Esophagus squamous epithelium (tissue), 5 donors: ENCODE measurements at places on chromosomes 1 and 21.

- DNase-seq = no peak
Measured at GRCh38 chr1:100458661-100459357, 79.1 kb upstream of the GPR88 start.

GRCh38 chr1:61993331-61993961 is 201.2 kb upstream of the L1TD1 start:
- DNase-seq = no peak

DNA sequence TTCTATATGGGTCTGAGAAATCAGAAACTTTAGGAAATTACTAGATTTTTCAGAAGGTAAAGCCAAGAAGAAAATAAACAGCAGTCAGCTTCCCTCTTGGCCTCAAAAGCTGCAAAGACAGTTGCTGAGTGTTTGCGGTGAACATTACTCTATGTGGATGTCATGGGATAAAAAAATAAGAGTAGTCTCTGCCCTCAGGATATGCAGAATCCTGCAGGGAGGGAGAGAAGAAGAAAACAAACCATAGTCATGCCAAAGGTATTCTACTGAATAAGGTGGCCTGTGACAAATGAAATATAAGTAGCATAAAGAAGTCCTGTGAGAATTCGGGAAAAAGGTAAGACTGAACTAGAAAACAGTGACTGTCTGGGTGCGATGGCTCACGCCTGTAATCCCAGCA is 19.0 kb downstream of the YARS1 start:
- DNase-seq = no peak

DNA sequence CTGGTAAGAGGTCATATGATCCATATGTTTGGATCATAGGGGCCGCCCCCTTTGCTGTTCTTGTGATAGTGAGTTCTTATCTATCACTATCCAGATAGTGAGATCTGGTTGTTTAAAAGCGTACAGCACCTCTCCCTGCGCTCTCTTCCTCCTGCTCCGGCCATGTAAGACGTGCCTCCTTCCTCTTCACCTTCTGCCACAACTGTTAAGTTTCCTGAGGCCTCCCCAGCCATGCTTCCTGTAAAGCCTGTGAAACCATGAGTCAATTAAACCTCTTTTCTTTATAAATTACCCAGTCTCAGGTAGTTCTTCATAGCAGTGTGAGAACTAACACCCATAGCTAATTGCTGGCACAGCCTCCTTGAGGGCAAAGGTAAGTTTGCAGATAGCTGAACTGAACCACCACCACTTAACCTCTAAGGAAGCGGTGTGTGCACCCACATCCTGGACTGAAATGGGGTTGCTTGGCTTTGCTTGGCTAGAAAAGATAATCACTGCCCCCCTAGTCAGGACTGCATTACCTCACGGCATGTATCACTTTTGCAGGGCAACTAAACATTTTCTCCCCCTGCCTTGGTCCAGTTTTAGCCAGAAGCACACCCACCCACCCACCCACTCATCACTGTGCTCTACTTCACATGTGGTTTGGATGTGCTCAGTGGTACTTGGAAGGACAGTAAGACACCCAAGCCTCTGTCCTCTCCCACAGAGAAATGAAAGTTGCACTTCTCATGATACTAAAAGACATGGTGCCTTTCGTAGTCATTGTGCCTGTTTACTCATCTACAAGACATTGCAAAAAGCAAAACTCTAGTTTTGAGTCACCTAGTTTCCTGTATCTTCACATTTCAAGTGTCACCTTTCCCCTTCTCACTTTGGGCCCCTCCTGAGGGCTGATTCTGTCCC is 23.1 kb upstream of the PTAFR start:
- no peak for DNase-seq

DNA sequence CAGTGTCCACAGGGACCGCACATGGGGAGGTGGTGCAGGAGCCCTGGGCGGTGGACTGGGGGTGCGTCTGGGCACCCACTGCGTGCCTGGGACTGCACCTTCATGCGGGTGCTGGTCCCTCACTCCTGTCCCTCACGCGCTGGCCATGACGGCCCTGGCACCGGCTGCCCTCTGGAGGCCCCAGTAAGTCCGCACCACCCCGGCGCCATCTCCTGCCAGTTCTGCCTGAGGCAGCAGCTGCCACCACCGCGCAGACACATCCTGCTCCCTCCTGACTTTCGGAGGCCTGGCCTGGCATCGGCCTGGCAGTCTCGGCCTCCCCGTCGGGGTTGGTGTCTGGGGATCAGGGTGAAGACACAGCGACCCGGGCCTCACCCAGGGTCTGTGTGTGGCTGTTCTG is 64.8 kb downstream of the MORN1 start:
- DNase-seq = no peak

DNA sequence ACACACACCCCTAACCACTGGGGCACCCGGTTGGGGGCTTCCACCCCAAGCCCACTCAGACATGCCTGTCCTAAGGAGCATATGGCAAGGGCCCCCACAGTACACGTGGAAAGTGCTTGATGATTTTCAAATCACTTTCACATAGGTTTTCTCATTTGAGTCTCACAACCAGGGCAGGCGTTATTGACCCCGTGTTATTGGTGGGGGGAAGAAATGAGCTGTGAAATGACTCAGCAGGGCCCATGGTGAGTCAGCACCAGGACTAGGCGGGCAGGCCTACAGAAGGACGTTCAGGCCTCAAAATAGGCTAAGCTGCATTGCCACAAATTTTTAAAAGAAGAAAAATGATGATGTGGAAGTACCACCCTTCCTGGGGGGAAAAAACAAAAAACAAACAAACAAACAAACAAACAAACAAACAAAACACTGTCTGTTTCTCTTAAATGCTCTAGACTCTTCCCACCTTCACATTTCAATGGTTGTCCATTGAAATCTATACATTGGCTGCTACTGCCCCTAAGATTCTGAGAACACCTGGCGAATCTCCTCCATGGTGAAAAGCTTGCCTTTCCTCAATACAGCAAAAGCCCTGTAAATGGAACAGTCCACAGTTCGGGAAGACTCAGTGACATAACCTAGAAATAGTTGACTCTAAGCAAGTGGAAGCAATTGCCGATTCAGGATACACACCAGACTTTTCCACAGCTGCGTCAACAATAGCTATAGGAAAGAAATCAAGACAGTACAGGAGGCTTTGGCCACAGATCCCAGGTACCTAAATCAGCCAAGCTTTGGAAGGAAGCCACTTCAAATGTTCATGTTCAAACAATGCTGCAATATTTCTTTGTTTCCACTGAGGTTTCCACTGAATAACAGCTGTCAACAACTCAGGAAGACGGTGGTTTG is 234.7 kb downstream of the TOMM20 start:
- no peak for DNase-seq

DNA sequence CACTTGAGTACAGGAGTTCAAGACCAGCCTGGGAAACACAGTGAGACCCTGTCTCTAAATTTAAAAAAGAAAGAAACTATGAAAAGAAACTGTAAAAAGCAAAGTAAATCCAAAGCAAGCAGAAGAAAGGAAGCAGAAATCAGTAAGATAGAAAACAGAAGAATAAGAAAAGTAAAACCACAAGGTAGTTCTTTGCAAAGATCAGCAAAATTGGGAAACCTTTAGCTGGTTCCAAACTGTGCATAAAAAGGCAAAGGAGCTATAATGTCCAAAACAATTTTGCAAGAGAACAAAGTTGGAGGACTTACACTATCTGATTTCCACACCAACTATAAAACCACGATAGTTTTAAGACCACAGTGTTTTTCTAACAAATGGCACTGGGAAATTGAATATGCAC is 218.8 kb downstream of the RPS6KC1 start:
- DNase-seq = no peak

DNA sequence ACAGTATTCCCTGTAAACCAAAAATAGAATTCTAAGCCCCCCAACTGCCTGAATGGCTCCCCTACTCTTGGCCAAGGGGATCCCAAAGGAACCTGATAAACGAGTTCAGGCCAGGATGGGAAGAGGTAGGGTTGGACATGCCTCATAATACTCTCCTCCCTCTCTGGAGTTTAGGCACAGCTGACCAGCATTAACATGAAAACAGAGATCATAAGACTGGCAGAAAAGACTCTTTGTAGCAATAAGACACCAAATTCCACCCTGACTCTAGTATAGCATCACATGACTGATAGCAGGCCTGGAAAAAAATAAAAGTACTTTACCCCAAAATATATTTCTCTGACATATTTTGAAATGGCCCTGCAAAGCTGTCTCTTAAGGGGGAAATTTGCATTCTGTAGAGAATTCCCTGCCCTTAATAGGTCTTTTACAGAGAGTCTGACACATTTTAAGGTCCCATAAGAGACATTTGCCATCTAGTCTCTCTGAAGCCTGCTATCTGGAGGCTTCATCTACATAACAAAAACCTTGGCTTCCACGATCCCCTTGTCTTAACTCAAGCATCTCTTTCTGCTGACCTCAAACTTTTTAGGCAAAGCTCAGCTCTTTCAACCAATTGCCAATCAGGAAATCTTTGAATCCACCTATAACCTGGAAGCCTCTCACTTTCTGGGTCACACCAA is 55.9 kb downstream of the SIK1 start:
- no peak for DNase-seq
